ENCODE measurements at places on chromosomes 5 and 9.

DNA sequence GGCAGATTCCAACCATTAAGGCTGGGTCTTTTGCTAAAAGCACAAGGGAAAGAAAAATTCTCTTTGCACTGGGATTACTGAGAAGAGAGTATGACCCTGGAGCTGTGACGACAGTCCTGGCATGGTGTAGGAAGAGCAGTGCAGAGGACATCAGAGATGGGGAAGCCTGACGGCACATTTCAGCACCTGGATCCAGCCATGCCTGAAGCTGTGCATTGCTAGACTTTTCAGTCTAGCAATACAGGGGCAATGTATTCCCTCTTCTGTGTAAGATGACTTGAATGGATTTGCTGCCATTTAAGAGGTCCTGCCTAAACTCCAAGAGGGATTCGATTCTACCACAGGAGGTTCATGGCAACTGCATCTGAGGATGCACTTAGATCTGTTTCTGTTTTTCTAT, 12.3 kb upstream of the MRNIP start:
- no peak overlapping the region for H3K27ac ChIP-seq
- no peaks in the 10 kb centered on the region for H3K27me3 ChIP-seq
- peaks cover 57% of the 10 kb centered on the region for H3K36me3 ChIP-seq
- no peak for DNase-seq

- no peak overlapping the region for H3K27ac ChIP-seq
- no peaks in the 10 kb centered on the region for H3K4me1 ChIP-seq
- no peak for DNase-seq
- no peaks in the 10 kb centered on the region for H3K27me3 ChIP-seq
- no peak overlapping the region for H3K4me3 ChIP-seq
These were observed 111.1 kb upstream of the DAPK1 start for GRCh38 chr9:87386490-87387025.

GRCh38 chr5:6417657-6418056, 31.0 kb upstream of the UBE2QL1 start:
- no peak overlapping the region for H3K27ac ChIP-seq
- H3K4me3 ChIP-seq = no peak overlapping the region
- DNase-seq = no peak
- no peaks in the 10 kb centered on the region for H3K27me3 ChIP-seq
- H3K36me3 ChIP-seq = no peaks in the 10 kb centered on the region
- no peaks in the 10 kb centered on the region for H3K4me1 ChIP-seq

- H3K27ac ChIP-seq = no peak overlapping the region
- H3K36me3 ChIP-seq = no peaks in the 10 kb centered on the region
- H3K27me3 ChIP-seq = no peaks in the 10 kb centered on the region
- H3K4me3 ChIP-seq = no peak overlapping the region
- H3K4me1 ChIP-seq = no peaks in the 10 kb centered on the region
These were observed 395.7 kb upstream of the ACTBL2 start for GRCh38 chr5:57878301-57878722.

DNA sequence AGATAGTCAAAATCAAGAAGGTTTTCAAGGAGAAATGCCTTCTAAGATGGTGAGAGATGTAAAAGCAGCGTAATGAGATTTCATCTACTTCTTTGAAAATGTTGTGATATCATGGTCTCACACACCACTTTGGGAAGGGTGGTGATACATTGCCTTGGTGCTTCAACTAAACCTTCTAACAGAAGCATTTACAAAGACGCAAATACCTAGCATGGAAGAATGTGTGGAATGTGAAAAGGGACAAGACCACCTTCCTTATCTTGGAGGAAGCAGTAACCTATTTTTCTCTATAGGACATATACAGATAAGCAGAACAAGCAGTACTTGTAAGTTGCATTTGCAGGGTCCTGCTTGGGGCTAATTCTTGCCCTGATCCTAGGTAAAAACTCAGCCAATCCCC, 38.8 kb downstream of the PCA3 start:
- H3K27me3 ChIP-seq = no peaks in the 10 kb centered on the region
- peaks cover 5% of the 10 kb centered on the region for H3K4me1 ChIP-seq
- no peak overlapping the region for H3K4me3 ChIP-seq
- H3K36me3 ChIP-seq = no peaks in the 10 kb centered on the region
- no peak overlapping the region for H3K27ac ChIP-seq

DNA sequence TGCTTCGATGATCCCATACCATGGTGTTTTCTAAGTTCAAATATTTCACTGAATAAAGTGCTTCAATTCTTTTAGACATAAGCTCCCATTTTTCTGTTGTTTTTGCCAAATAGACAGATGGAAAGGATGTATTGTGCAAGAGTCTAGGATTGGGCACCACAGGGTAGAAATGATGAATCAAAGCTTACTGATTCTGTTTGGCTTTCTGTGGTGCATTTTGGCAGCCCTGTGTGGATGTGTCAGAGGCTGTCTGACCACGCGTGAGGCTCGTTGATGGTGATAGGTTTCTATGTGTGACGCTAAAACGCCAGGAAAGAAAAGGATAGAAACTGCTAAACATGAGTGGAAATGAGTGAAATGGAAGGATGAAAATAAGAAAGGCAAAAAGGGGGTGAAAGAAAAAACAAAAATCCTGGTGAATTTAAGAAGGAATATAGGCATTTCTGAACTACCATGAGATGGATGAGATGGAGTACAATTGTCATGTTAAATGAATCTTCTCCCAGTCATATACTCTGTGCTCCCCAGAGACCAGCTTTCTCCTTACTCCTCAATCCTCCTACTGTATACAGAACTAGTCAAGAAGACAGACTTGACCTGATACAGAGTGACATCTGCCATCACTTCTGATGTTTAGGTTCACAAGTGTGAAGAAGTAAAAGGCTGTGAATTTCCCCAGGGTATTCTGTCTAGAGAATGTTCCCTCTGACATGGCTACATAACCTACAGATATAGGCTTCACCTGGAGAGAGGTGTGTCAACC, 54.4 kb downstream of the ANKH start:
- H3K27me3 ChIP-seq = no peaks in the 10 kb centered on the region
- no peak overlapping the region for H3K4me3 ChIP-seq
- DNase-seq = peak; percentile 9
- H3K36me3 ChIP-seq = no peaks in the 10 kb centered on the region

DNA sequence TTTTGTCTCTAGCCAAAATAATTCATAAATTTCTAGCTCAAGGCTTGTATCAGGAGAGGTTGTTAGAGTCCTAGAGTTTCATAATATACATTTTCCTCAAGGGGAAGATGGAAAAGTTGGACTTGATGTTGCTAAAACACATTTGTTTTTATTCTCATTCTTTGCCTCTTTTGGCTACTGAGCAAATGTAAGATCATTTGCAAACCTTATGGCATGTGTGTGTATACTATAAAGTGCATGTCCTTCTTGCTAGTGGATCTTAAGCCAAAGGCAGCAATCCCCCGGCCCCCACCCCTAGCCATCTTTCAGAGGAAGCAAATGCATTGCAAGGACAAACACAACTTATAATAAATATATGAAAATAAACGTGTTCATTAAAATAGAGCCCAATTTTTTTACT, 43.0 kb downstream of the ADAMTSL1 start:
- no peak overlapping the region for H3K4me3 ChIP-seq
- no peak overlapping the region for H3K27ac ChIP-seq
- no peaks in the 10 kb centered on the region for H3K4me1 ChIP-seq

DNA sequence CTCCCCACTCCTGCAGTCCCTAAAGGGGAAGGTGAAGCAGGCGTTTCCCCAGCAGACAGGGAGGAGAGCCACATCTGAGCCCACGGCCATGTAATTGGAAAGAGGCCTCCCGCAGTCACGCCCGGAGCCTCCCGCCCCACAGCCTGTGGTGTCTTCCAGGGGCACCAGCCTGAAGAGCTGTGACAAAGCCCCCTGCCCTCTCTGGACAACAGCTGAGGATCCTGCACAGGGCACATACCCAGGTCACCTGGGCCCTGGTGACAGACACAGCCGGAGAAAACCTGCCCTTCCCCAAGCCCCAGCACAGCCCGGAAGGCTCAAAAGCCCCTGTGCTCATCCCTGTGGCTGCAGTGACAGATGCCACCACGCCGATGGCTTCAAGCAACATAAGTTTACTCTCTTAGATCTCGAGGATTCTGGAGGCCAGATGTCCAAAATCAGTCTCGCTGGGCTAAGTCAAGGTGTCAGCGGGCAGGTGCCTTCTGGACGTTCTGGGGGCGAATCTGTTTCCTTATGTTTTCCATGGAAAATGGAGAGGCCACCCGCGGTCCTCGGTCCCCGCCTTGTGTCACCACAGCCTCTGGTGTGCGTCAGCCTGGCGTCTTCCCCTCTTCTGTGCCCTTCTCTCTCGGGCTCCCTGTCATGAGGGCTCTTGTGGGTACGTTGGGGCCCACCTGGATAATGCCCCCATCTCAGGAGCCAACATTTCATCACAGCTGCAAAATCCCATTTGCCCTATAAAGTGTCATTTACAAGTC, 71.5 kb downstream of the PSMB7 start:
- H3K36me3 ChIP-seq = peaks cover 88% of the 10 kb centered on the region
- no peaks in the 10 kb centered on the region for H3K4me1 ChIP-seq
- H3K27me3 ChIP-seq = no peaks in the 10 kb centered on the region
- H3K27ac ChIP-seq = no peak overlapping the region
- no peak overlapping the region for H3K4me3 ChIP-seq
- DNase-seq = no peak

DNA sequence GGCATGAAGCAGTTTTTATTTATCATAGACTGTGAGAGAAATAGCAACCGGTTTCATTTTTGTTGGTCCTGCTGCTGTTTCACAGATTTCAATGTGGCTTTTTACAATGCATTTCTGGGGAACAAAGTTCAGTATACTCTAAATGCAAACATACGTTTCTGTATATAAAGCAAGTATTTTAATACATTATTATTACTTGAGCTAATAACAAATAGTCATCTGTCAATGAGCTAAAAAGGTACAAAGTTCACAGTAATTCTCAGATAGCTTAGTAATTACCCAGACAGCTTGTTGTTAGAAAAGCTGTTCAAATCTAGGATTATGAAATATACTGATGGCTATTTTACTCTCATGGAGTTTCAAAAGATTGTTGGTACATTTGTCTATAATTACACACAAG, 50.8 kb downstream of the PBX3 start:
- no peaks in the 10 kb centered on the region for H3K36me3 ChIP-seq
- DNase-seq = no peak
- H3K27me3 ChIP-seq = no peaks in the 10 kb centered on the region
- no peaks in the 10 kb centered on the region for H3K4me1 ChIP-seq
- no peak overlapping the region for H3K27ac ChIP-seq
- no peak overlapping the region for H3K4me3 ChIP-seq

- H3K4me1 ChIP-seq = no peaks in the 10 kb centered on the region
- H3K27me3 ChIP-seq = no peaks in the 10 kb centered on the region
- no peak overlapping the region for H3K4me3 ChIP-seq
- no peak overlapping the region for H3K27ac ChIP-seq
- no peak for DNase-seq
These were observed 323.8 kb upstream of the IRX4 start for GRCh38 chr5:2206293-2207108.

DNA sequence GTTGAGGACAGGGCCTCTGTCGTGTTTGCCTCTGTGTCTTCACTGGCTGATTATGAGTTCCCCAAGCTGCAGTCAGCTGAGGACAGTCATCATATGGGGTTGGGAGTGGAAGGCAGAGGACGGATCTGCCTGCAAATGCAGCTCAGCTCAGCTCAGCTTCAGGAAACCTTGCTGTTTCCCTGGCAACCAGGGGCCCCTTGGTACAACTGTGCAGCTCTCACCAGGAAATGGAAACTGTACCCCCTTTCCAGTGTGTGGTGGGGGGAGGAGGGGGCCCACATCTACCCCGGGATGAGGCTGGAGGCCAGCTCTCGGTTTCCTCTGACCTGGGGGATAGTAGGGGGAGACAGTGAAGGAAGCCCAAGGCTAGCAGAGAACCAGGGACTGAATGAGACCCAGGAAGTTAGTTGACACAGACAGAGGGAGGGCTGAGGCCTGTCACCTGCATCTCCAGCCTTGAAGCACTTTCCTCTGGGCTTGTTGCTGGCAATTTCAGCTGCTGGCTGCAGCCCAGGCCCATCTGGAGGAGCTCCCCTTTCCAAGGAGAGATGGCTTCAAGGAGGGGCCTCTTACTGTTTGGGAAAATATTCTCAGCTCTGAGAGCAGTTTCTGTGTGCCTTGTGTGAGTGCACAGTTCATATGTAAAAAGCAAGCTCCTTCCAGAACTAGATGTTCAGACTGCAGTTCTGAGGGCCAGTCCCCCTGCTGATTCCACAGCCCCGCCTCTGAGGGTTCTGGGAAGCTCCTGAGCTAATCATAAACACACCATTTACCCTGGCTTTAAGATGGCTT, 6.9 kb downstream of the ANXA6 start:
- peaks cover 70% of the 10 kb centered on the region for H3K36me3 ChIP-seq
- DNase-seq = peak; percentile 61
- no peaks in the 10 kb centered on the region for H3K27me3 ChIP-seq
- H3K4me3 ChIP-seq = no peak overlapping the region
- H3K4me1 ChIP-seq = peaks cover 100% of the 10 kb centered on the region

DNA sequence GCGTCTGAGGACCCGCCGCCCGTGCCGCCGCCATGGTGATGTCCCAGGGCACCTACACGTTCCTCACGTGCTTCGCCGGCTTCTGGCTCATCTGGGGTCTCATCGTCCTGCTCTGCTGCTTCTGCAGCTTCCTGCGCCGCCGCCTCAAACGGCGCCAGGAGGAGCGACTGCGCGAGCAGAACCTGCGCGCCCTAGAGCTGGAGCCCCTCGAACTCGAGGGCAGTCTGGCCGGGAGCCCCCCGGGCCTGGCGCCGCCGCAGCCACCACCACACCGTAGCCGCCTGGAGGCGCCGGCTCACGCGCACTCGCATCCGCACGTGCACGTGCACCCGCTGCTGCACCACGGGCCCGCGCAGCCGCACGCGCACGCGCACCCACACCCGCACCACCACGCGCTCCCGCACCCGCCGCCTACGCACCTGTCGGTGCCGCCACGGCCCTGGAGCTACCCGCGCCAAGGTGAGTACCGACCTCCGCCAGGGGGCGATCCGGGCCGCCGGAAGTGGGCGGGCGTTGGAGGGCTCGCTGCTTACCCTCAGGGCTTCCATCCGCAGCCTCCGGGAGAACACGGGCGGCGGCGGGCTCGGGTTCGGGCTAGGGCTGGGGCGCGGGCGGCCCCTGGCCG, 8.5 kb downstream of the PRR7 start:
- DNase-seq = peak; percentile 96
- peak overlapping the region; percentile 97 for H3K27ac ChIP-seq
- H3K27me3 ChIP-seq = no peaks in the 10 kb centered on the region
- H3K4me1 ChIP-seq = peaks cover 17% of the 10 kb centered on the region
- H3K36me3 ChIP-seq = no peaks in the 10 kb centered on the region
- H3K4me3 ChIP-seq = peak overlapping the region; percentile 91

DNA sequence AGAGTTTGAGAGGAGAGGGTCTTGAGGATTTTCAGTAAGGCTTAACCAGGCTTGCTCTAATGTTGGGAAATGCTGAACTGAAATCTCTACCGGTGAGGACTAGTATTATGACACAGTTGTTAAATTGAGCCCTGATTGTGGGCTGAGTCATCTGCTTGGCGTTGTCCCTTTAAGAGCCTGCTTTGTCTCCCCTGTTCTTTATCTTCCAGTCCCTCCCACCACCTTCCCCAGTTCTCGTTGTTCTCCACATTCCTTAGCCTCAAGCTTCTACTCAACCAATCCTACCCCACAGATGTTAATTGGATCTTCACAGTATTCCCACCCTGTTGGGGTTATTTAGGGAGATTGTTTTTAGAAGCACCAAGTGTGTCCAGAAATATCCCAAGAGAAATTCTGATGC, 57.6 kb downstream of the ANKRD55 start:
- no peak overlapping the region for H3K27ac ChIP-seq
- no peaks in the 10 kb centered on the region for H3K27me3 ChIP-seq
- H3K4me3 ChIP-seq = no peak overlapping the region
- H3K36me3 ChIP-seq = no peaks in the 10 kb centered on the region

- H3K4me1 ChIP-seq = peaks cover 16% of the 10 kb centered on the region
- H3K27me3 ChIP-seq = no peaks in the 10 kb centered on the region
- peak overlapping the region; percentile 86 for H3K27ac ChIP-seq
- peak overlapping the region; percentile 92 for H3K4me3 ChIP-seq
These were observed 606 bp downstream of the TBC1D13 start for GRCh38 chr9:128787659-128788058.

GRCh38 chr9:96061293-96061987, 185.9 kb downstream of the ERCC6L2 start:
- no peaks in the 10 kb centered on the region for H3K36me3 ChIP-seq
- no peak overlapping the region for H3K4me3 ChIP-seq
- DNase-seq = no peak
- H3K27ac ChIP-seq = no peak overlapping the region
- H3K4me1 ChIP-seq = no peaks in the 10 kb centered on the region
